ENCODE measurements at places on chromosomes 6 and 20.

- DNase-seq, result no peak
These were observed 350.8 kb upstream of the RSPO3 start for GRCh38 chr6:126767711-126768110.

GRCh38 chr6:78476561-78476960, 390.8 kb upstream of the IRAK1BP1 start:
- DNase-seq, result no peak

GRCh38 chr20:17969884-17970409, 1.1 kb downstream of the MGME1 start:
- DNase-seq, result peak; percentile 68

GRCh38 chr6:43771210-43771857, 1.3 kb downstream of the VEGFA start:
- peak; percentile 76 for DNase-seq

DNA sequence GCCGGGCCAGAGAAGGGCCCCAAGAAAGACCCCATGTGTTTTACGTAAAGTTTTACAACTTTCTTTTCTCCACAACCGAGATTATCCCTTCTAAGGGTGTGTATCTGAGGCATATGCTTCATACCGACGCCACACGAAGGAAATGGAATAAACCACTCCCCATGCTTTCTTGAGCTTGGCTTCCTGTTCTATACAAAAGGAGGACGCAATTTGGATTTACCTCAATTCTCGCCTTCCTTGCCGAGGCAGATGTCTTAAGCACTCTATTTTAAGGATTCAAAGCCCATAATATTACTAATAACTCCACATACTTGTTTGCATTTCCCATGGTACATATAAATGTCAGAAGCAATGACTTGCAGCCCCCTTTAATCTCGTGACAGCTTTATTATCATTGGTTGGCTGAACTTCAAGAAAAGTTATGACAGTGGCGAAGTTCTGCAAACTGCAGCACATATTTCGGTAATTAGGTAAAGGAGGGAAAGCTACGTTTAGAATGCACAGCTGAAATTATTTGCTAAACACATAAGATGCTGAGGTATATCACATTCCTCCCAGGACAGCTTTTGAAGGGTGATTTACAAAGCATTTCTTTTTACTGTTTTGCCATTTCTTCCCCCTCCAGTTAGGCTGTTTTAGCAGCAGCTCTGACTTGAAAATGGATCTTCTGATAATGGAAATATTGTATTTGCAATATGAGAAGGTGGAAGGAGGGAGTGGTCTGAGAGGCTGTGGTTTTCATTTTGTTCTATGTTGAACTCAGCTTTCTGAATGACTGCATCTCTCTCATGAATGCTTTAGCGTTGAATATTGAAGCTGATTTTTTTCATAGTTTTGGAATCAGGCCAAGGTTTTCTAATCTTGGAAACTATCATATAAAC, 330.5 kb downstream of the EPHA7 start:
- no peak for DNase-seq

DNA sequence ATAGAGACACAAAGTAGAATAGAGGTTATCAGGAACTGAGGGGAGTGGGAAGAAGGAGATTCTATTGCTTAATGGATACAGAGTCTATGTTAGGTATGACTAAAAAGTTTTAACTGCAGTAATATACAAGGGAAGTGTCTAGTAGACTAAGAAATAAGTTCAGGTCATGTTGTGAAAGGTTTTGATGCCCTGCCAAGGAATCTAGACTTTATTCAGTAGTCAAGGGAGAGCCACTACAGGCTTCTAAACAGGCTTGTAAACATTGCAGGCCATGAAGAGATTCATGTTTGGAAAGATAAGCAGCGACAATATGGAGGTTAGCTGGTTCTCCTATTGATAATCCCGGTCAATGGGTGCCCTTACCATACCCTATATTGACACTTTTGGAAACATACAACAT, 352.8 kb upstream of the SOX4 start:
- no peak for DNase-seq

All from stomach (tissue), 19 donors.